ENCODE measurements at places on chromosomes 16 and 17.

GRCh38 chr16:80202831-80203413 is 337.9 kb upstream of the DYNLRB2 start:
- no peak for DNase-seq

- no peak for DNase-seq
These were observed 195.9 kb upstream of the C17orf78 start for GRCh38 chr17:37179893-37180292.

DNA sequence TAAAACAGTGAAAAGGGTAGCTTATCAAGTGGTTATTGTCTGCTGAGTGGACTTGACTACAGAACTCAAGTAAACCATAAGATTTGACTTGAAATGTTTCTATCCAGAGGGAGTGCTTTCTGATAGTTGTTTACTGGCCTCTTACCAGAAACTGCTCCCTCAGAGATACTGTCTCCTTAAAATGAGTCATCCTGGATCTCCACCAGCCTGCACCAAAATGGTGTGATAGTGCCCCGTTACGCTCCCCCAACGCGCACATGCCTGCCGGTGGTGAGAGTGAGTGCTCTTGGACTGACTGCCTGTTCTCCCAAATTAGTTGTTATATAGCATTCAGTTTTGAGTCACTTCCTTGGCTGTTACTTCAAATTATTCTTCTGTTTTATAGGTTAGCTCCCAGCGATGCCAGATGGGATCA is 22.9 kb downstream of the PRCD start:
- DNase-seq, result peak; percentile 72

DNA sequence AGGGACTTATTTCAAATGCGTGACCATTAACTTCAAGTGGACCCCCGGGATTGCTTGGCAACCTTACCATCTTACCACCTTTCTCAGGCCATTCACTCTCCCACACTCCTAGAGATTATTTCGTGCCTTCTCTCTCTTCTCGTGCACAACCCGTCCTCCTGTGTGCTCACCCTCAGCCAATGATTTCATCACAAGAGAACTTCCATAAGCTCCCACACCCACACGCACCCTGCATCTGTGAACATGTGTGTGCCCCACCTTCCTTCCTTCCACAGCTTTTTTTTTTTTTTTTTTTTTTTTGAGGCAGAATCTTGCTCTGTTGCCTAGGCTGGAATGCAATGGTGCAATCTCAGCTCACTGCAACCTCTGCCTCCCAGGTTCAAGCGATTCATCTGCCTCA is 27.4 kb upstream of the CDH3 start:
- DNase-seq, result no peak

DNA sequence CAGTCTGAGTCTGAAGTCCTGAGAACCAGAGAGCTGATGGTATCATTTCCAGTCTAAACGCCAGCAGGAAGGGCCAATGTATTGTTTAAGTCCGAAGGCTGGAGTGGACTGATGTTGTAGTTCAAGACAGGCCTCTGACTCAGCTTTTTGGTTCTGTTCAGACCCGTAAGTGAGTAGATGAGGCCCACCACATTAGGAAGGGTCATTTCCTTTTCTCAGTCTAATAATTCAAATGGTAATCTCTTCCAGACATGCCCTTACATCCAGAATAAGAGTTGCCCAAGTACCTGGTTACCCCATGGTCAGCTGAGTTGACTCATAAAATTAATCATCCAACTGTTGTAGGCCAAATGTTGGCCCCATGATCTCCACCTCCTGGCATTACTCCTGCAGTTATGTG is 442.6 kb upstream of the HSBP1 start:
- peak; percentile 24 for DNase-seq

GRCh38 chr16:23317266-23317661 is 15.2 kb downstream of the SCNN1B start:
- no peak for DNase-seq

DNA sequence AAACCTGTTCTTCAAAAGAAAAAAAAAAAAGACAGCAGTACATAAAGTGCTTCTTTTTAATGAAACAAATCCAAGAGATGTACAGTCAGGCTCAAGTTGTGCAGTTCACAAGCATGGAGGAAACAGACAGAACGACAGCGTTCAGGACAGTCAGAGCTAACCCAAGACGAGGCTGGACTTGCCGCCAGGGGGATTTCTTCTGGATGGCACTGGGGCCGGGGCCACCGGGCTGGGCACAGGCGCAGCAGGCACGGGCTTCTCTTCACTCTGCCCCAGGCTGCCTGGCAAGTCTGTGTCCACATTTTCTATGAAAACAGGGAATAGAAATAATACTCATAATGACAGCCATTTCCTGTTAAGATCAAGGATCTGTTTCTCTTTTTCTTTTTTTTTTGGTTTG is 4.4 kb upstream of the NT5C start:
- no peak for DNase-seq

- no peak for DNase-seq
These were observed 4.0 kb upstream of the ZC3H18 start for GRCh38 chr16:88566158-88566557.

DNA sequence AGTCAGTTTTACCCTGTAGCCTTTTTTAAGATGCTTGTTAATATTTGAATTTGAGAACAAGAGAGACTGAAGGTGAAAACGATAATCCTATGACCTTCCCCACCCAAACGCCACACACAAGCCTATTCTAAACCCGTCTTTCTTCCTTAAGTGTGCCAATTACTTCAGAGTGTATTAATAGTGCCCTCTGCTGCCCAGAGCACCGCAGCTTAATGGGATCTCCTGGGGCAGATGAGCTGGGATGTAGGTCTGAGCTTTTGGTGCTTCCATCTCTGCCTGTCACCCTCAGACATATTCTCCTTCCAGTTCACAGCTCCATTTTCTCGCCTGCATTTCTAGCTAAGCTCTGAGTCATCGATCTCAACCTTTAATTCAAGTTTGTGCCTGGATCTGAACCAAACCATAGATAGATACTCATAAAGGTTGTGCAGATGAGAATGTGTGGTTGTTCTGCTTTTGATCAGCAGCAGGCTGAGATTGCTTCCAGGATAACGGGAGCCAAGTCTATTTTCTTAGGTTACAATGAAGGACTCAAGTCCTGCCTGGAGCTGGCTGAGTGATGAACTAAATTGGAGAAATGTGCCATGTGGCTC is 46.4 kb upstream of the CDH13 start:
- peak; percentile 39 for DNase-seq

DNA sequence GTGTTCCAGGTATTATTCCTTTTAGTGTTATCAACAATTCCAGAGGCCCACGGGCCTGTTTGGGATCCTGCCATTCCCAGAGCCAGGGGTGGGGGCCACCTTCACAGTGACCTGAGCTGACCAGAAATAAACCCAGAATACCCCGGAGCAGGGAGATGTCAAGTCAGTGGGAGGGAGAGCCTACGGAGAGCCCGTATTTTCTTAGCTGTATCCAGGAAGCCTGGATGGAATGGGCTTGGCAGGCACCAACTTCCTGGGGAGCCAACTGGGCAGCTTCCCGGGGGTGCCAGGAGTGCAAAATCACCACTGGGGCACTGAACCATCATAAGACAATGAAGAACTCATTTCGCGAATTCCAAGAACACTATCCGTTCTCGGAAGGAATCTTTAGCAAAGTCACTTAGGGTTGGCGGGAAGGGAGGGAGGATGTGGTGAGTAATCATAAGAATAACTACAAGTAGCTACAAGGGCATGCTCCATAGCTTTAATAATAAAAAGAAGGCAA is 13.2 kb upstream of the MRTFB start:
- DNase-seq, result no peak

GRCh38 chr16:58057121-58057520 is 31.6 kb downstream of the MMP15 start:
- DNase-seq, result no peak

DNA sequence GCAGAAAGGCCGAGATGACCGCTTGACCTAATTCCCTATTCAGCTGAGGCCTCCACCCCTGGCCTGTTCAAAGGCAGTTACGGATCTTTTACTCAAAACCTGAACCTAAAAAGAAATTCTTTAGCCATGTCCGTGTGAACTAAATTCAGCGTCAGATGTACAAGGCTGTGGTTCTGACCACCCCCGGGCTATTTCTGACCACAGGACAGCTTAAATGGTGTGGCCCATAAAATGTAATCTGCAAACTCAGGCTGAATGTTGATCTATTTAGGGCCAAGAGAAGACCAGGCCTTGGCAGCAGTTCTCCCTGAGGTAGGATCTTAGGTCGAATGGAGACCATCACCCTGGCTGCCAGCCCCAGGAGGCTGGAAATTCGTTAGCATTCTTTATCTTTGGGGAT is 485.5 kb downstream of the WWOX start:
- no peak for DNase-seq

GRCh38 chr17:17998934-17999333 is 26.3 kb downstream of the DRC3 start:
- DNase-seq, result no peak

- no peak for DNase-seq
These were observed 15.3 kb downstream of the MLYCD start for GRCh38 chr16:83914091-83914710.

DNA sequence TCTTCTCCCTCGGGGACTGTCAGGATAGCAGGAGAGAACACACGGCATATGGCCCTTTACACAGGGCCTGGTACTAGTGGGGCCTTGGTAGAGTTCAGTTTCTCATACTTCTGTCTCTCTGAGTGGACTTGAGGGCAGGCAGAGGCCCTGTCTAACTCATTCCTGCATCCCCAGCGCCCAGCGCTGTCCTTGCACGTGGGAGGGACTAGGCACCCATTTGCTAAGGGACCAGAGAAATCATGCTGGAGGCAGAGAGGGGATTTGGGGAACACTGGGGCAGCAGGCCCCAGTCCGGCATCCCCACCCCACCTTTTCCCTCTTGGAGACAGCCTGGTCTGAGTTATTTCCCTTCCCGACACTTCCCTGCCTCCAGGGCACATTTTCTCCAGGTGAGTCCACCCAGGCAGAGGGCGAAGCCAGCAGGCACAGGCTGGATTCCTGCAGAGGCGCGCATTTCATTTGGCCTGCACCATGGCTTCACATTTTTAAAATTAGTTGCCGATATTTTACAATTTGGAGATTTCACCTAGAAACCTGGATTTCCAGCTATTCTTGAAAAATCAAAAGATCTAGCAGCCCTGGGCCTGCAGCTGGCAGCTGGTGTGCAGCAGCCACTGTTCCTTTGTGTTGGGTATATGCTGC is 9.7 kb upstream of the NKD1 start:
- no peak for DNase-seq

- DNase-seq, result no peak
These were observed 35.8 kb downstream of the LITAF start for GRCh38 chr16:11550791-11551498.

DNA sequence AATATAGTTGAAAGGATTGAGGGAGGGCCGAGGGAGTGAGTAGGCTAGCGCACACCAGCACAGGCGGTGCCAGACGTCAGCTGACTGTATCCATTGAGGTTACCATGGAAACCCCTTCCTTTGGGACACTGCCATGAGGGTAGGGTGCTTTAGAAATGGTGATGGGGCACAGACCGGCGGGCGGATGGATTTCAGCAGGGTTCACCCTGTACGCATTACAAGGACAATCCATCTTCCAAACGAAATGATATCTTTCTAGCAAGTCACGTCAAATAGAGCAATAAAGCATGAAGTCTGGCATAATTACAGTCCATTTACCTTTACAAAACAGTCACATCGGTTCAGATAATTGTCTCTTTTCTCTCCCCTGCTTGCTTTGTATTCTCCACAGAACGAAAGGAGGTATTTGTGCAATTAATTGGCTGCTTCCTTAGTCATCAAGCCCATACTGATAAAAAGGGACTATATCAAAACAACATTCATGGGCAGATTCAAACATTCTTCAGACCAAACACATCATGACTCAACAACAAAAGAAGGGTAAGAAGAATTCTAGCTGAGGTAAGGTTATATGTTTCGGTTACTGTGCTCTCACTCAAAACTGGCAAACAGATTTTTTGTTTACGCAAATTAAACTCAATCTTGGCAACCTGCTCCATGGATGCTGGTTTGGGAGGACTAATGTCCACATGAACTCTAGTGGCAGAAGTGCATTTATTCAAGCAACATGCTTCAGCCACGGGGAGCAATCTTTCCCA is 140.6 kb downstream of the CDK5R1 start:
- no peak for DNase-seq

- no peak for DNase-seq
These were observed 42.0 kb downstream of the WNT3 start for GRCh38 chr17:46776298-46777005.

GRCh38 chr16:27819881-27820610 is 243.5 kb downstream of the GSG1L start:
- no peak for DNase-seq

- peak; percentile 25 for DNase-seq
These were observed 138.9 kb upstream of the CES5A start for GRCh38 chr16:56013962-56014552.

- no peak for DNase-seq
These were observed 45.8 kb upstream of the CIBAR2 start for GRCh38 chr16:85157813-85158742.

DNA sequence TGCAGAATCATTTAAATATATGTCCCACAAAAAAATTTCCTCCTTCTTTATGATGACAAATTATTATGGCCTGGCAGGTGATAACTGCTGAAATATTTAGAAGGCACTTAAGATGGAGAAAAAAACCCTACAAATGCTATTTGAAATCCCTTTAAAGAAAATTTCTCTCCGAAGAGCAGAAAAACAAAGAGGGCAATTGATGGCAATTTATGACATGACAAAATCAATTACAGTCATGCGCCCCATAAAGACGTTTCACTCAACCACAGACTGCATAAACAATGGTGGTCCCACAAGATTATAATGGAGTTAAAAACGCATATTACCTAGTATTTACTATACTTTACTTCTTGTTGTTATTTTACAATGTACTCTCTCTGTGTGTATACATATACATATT is 25.2 kb upstream of the KIF2B start:
- DNase-seq, result no peak

- DNase-seq, result peak; percentile 84
These were observed 55.9 kb downstream of the MYO18A start for GRCh38 chr17:29124135-29124924.

DNA sequence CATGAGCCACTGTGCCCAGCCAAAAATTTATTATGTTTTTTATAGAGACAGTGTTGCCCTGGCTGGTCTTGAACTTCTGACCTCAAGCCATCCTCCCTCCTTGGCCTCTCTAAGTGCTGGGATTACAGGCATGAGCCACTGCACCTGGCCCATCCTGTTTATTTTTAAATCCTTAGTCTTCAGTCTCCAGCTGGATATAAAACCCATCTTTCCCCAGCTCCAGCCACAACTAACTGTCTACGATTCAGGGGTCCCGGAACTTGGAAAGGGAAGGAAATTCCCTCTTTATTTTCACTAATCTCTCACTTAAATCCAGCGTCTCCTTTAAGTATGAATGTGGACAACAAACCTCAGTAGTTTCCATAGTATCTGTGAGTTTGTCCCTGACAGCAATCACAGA is 62.2 kb downstream of the IQCK start:
- no peak for DNase-seq

DNA sequence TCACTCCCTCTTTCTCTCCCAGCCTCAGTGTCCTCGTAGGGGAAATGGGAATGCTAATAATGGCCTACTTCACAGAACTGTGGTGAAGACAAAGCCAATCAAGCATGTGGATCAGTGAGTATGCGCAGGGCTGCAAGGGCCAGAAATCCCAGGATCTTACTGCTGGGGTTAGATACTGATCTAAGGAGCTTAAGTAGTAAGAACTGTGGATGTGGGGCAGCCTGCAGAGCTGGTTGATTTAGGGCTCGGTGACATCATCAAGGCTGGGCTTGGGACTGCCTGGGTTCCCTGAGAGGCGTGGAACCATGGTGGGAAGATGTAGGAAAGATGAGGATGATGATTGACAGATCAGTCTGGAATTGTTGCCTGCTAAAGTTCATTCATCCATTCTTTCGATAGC is 25.6 kb downstream of the GOSR2 start:
- no peak for DNase-seq

Measured in AG20443 (cell line).